CD4-positive, alpha-beta memory T cell (primary cell): ENCODE measurements at places on chromosomes 3 and 15.

GRCh38 chr15:72844067-72844466, 60.5 kb upstream of the ADPGK start:
- peak; percentile 11 for DNase-seq

DNA sequence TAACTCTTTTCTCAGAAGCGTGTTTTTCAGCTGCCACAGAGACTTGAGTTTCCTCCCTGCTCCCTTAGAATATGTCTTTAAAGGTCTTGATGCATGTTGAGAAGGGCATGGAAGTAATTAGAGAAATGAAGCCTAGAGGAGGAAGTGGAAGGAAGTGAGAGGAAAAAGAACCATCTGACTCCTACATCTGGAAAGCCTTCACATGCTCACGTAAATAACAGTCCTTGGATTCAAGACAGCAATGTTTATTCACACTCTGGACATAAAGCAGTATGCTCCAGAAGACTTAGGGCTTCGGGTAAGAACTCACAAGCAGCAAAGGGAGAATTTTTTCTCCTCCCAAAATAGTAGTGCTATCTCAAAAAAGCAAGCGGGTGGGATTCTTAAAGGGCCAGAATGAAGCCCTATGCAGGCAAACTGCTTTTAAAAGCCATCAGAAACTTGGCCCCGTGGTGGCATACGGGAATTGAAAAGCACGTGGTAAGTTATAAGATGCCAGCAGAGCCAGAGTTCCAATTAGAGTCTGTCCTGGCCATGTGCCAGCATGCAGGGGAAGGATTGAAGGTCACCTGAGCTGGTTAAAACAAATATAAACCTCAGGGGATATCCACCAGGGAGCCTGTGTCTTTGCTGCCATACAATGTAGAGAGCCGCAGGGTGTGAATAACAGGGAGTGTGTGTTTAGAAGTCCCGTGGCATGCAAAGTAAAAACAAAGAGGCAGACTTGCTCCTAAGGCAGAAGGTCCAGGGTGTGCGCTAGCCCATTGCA, 380.8 kb upstream of the NDN start:
- no peak for DNase-seq

GRCh38 chr3:153572654-153573053, 410.6 kb downstream of the RAP2B start:
- no peak for DNase-seq

DNA sequence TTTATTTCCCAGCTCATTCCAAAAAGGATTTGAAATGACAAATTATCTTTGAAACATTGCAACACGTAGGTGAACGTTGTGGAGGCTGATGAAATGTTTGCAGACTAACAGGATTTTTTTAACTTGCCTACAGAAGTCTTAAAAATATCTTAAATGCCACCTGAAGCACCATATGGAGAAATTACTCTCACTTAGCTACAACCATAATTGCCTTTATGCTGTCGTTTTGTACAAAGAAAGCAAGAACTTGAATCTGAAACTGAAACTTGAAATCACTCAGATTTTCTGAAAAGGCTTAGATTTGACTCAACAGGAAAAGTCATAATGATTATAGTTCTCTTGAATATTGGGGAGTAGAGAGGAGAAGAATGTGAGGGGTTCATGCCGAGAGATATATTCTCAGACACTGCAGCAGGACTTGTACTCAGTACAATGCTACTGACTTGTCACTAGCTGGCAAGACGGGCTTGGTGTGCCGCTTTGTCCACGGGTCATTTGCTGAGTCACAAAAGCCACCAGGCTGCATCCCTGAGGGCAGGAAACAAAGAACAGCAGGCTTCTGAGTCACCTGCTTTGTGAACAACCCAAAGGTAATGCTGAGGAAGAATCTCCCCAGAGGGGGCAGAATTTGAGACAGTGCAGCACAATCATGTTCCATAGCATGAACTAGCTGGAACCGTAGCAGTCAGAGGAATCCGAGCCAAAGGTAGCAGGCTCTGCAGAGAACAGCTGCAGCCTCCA, 7.1 kb upstream of the FMN1 start:
- DNase-seq, result peak; percentile 30
